Stimulated activated CD4-positive, alpha-beta T cell treated with anti-CD3 and anti-CD28 coated beads, Interleukin-4, amount 100 ng/mL, for 1 hour (primary cell): ENCODE measurements at places on chromosomes 3 and 15.

DNA sequence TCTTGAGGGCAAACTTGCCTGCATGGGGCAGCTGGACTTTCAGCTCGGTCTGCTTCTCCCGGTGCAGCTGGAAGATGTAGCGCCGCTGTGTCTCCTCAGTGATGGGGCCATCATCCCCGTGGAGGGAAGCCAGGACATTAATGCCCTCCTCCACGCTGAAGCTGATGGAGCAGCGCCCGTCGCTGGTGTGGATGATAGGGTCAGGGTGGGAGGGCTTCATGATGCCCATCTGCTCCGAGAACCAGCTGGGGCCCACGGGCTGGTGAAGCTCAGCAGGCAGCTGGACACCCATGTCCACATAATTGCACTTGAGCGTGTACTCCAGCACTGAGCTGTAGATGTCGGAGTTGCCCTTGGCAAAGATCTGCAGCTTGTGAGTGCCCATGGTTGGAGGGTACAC lies 46.9 kb downstream of the KY start:
- DNase-seq, result no peak

DNA sequence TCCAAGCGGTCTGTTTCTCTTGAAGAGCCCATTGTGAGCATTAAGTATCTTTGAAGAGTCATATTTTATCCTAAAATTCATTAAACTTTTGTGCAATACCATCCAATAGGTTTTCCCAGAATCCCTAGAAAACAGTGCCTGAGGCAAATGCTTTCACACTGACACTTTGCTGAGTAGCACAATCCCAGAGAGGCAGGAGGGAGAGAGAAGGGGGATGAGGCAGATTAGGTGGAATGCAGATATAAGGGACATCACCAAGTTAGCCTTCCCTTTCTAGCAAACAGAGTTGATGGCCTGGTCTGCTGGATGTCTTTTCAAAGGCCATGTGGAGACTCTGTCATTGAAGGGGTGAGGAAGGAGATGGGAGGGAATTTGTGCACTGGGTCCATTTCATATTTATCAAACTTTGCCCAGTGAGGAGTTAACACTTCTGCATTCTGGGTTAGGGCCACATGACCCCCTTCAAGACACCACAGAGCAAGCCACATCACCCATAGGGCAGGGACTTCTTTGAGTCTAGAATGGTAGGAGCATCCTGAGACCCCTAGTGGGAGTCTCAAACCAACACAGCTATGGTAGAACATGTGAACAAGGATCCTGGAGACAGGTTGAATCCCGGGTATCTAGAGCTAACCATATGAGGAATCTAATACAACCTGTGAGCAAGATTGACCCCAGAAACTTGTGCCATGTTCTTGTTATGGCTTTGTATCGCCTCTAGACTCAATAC lies 32.0 kb upstream of the SEMA6D start:
- DNase-seq, result no peak

- no peak for DNase-seq
Observed at GRCh38 chr3:48851407-48851806, 3.7 kb upstream of the PRKAR2A start.

GRCh38 chr15:94205366-94205765 lies 26.0 kb upstream of the MCTP2 start:
- no peak for DNase-seq

DNA sequence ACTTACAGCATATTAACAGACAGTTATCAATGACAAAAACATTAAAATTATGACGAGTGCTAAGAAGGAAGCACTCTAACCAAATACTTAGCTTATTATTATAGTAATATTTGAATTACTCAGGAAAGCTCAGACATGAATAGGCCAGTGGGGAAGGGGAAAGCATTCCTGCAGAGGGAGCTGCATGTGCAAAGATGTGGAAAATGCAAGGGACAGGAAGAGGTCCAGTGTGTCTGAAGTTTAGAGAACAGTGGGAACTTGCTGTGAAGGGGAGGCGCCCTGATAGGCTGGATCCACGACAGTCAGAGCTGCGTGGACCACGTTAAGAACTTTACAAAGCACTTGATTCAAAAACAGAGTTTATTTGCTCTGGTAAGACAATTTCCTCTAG lies 1.2 kb upstream of the SPICE1 start:
- no peak for DNase-seq

- DNase-seq, result no peak
Observed at GRCh38 chr15:44710236-44711095, 657 bp downstream of the PATL2 start.

GRCh38 chr3:37590328-37591079 lies 271.2 kb upstream of the CTDSPL start:
- DNase-seq, result no peak

- DNase-seq, result no peak
Observed at GRCh38 chr15:99673111-99673510, 60.1 kb downstream of the LYSMD4 start.

GRCh38 chr3:158789592-158789991 lies 12.3 kb upstream of the MFSD1 start:
- no peak for DNase-seq

DNA sequence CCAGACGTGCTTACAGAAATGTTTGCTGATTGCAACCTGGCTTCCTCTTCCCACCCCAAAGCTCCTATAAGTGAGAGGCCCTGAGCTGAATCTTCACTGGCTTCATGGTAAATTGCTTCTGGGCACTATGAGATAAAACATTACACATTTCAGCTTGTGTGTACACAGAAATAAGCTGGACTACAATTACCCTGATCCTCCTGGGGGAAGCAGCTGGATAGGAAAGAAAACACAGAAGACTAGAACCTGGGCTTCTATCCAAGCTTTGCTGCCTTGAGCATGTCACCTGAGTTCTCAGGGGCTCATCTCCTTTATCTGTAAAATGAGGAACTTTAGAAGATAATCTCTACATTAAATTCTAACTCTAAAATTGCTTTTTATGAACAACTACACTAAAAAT lies 40.3 kb downstream of the THBS1 start:
- DNase-seq, result no peak

- no peak for DNase-seq
Observed at GRCh38 chr3:179902061-179902460, 134.7 kb downstream of the PEX5L start.

DNA sequence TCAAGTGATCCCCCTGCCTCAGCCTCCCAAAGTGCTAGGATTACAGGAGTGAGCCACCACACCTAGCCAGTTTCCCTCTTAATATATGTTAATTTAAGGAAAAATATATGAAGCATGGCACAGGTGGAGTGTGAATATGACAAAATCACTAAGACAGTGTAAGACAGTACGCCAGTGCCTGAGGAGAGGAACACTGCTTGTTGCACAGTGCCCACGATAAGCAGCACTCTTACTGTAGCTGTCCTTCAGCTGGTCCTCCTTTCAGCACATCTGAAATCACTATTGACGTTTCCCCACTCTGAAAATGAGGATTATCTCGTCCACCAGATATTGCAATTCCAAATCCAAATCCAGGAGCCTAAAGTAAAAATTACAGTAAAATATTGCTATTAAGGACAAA lies 49.3 kb downstream of the TJP1 start:
- no peak for DNase-seq

- no peak for DNase-seq
Observed at GRCh38 chr15:33782966-33783365, 185.3 kb upstream of the CHRM5 start.

GRCh38 chr15:101048176-101048575 lies 129.0 kb downstream of the LRRK1 start:
- DNase-seq, result no peak

GRCh38 chr3:18559331-18559842 lies 134.2 kb upstream of the SATB1 start:
- DNase-seq, result peak; percentile 5

- no peak for DNase-seq
Observed at GRCh38 chr3:119145500-119146167, at the start of gene TEX55. Gene TEX55 (plus strand): TSS chr3:119146165. CDS start chr3:119146190, 25 bp downstream.

DNA sequence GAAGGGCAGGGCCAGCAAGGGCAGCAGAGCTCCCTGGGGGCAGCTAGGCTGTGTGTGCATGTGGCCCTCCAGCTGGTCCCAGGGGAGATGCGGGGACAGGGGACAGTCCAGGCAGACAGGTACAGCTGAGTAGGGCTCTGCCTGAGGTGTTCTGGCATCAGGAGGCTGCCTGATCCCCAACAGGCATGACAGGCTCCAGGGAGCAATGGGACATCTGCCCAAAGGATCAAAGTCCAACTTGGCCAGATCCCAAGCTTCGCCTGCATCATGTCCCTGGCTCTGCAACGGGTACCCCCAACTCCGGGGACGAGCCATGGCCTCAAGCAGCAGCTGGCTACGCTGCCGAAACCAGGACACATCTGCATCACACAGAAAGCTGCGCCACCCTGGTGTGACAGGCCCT lies 21.8 kb downstream of the ATRIP start:
- no peak for DNase-seq

DNA sequence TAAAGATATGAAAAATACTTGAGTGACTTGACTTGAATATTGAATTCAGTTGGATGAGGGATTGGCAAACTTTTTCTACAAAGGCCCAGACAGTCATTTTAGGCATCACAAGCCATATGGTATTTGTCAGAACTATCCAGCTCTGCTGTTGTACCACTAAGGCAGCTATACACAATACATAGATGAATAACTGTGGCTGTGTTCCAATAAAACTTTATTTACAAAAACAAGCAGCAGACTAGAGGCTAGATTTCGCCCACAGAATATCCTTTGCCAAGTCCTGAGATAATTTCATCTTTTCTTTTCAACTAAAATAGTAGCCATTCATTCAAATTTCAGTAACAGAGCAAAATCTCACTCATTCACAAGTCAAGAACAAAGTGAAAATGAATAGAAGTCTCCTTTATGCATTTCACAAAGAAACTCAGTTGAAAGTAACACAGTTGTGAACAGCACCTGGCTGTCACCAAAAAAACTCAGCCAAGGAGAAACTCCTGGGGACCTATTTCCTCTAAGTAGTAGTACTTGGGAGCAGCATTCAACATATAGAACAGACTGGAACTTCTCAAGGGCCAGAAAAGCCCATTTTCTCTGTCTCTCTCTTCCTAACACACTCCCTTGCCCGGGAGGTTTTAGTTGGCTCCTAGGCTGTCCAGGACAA lies 56.3 kb downstream of the OSBPL10 start:
- DNase-seq, result no peak

DNA sequence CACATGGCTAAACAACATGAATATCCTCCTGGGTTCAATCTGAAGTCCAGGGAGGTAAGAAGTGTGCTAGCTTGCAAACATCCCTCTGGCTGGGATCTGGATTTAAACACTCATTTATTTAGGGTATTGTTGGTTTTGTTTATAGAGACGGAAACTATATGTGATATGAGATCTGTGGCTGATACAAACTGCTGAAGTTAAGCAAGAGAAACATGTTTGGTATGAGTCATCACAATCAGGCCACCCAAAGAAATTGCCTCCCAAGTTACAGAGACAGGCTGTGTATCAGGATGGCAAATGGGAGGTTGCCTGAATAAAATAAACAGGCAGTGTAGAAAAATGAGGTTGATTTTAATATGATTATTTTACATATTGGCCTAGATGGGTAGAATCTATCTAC lies 562.1 kb downstream of the IGSF11 start:
- no peak for DNase-seq

GRCh38 chr15:59691194-59691805 lies 2.2 kb upstream of the BNIP2 start:
- peak; percentile 22 for DNase-seq

DNA sequence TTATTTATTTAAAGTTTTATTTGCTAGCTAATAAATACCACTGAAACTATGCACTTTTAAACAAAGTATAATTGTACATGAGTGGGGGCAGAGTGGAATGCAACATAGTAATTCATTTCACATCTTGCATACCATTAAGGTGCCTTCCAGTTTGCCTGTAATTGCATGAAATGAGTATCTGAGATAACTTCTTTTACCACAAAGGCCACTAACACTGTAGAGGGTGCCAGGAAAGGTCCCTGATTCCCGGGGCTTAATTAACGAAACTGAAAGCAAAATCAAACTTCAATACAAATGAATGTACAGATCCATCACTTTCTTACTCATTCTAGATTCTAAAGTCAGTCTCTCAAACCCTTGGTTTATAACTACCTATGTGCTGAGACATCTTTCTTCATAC lies 2.1 kb downstream of the CD47 start:
- peak; percentile 15 for DNase-seq

- DNase-seq, result no peak
Observed at GRCh38 chr3:68740087-68740486, 192.3 kb downstream of the TAFA4 start.

- no peak for DNase-seq
Observed at GRCh38 chr3:11509173-11510000, 134.3 kb downstream of the VGLL4 start.

- no peak for DNase-seq
Observed at GRCh38 chr15:74642348-74642733, 26.7 kb downstream of the CLK3 start.

GRCh38 chr3:3799173-3800079 lies at the start of gene LRRN1:
Gene LRRN1 (plus strand): TSS chr3:3799431. CDS start chr3:3844642, 45,211 bp downstream.
- DNase-seq, result peak; percentile 36

- no peak for DNase-seq
Observed at GRCh38 chr3:98846101-98846500, 55.4 kb downstream of the DCBLD2 start.

GRCh38 chr3:94513600-94513999 lies 450.7 kb downstream of the NSUN3 start:
- DNase-seq, result no peak

DNA sequence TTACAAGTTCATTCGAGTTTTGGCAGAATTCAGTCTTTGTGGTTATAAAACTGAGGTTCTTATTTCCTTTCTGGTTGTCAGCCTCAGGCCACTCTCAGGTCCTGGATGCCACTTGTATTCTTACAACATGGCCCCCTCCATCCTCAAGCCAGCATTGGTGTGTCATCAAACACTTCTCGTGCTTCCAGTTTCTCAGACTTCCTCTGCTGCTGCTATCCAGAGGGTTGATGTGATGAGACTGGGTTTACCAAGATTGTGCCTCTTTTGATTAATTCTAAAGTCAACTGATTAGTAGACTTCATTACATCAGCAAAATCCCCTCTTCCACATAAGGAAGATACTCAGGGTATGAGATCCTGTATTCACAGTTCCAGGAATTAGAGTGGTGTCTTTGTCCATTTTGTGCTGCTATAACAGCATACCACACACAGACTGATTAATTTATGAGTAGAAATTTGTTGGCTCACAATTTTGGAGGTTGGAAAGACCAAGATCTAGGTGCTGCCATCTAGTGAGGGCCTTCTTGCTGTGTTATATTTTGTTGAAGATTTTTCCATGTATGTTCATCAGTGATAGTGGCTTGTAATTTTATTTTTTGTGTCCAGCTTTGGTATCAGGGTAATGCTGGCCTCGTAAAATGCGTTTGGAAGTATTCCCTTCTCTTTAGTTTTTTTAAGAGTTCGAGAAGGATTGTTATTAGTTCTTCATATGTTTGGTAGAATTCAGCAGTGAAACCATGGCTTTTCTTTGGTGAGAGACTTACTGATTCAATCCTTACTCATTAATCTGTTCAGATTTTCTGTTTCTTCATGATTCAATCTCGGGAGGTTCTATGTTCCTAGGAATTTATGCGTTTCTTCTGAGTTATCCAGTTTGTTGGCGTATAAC lies 11.1 kb downstream of the LRCH3 start:
- no peak for DNase-seq

DNA sequence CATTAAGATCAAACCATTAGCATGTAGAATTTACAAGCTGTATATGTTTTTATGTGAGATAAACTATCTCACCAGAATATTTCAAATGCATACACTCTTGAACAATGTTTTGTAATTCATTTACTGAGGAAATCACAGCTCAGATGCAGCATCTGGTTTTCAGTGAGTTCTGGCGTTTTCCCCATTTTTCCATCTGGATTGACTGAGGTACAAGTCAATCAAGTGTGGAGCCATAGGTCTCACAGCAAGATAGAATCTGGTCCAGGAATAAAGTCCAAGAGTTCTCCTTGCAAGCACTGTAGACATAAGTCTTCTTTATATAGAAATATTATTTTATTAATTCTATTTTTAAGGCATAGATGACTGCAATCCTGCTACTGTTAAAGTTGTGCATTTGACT lies 219.3 kb downstream of the ZBBX start:
- no peak for DNase-seq
